ENCODE measurements at places on chromosomes 6 and 20. TPM values are rescaled to one million over a fixed set of nuclear protein-coding genes. Genes with fewer than 3 reads are reported as not detected.

Gene PROKR2
- 2.3 TPM for total RNA-seq

Gene ORC3
- 28.8 TPM for total RNA-seq

Gene ME1
- total RNA-seq: 9.0 TPM

- DNase-seq: no peak
- no peak overlapping the region for H3K27ac ChIP-seq
- H3K4me1 ChIP-seq: peaks cover 8% of the 10 kb centered on the region
- H3K27me3 ChIP-seq: peaks cover 34% of the 10 kb centered on the region
- H3K36me3 ChIP-seq: no peaks in the 10 kb centered on the region
Measured at GRCh38 chr6:122389704-122390372, 9.6 kb upstream of the HSF2 start.

DNA sequence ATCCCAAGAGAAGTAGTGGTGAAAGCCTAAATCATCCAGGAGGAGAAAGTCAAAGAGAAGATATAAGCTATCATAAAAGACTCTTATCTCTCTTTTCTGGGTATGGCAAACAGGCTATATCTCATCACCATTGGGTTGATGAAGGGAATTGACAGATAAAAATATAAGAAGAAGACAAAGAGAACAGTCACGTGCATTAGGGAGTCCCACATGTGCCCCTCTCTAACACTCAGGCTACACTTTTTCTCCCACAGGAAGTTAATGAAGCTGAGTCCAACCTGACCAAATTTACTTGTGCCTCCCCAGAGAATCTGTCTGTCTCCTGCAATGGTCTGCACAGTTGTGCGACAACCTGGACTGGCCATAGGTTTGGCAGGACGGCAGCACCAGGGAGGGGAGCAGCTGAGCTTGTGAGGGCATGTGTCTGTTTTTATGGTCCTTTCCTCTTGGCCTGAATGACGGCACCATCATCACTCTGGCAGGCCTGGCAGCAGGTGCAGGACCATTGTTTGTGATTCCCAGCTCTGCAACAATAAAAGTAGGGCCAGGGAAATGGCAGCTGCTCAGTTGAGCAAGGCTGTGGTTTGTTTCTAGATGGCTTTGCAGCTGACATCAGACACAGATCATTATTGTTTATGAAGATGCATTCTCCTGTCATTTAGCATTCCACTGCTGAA, 144.5 kb upstream of the MCHR2 start:
- H3K4me1 ChIP-seq: no peaks in the 10 kb centered on the region
- no peak for DNase-seq
- no peak overlapping the region for H3K27ac ChIP-seq
- no peaks in the 10 kb centered on the region for H3K27me3 ChIP-seq

GRCh38 chr6:138491017-138491416, 8.3 kb downstream of the NHSL1 start:
- H3K4me1 ChIP-seq: peaks cover 61% of the 10 kb centered on the region
- DNase-seq: no peak
- no peak overlapping the region for H3K4me3 ChIP-seq
- peak overlapping the region; percentile 95 for H3K27ac ChIP-seq

GRCh38 chr6:148455674-148456558, 113.3 kb downstream of the SASH1 start:
- H3K27me3 ChIP-seq: no peaks in the 10 kb centered on the region
- H3K4me3 ChIP-seq: no peak overlapping the region
- peaks cover 11% of the 10 kb centered on the region for H3K36me3 ChIP-seq
- no peak overlapping the region for H3K27ac ChIP-seq

Data from mesothelial cell of epicardium (in vitro differentiated cells).